Body of pancreas (tissue), 4 donors: ENCODE measurements at places on chromosomes 4 and X.

- H3K36me3 ChIP-seq, result no peaks in the 10 kb centered on the region
- H3K27ac ChIP-seq, result no peak overlapping the region
- H3K4me3 ChIP-seq, result no peak overlapping the region
- DNase-seq, result no peak
- H3K4me1 ChIP-seq, result no peaks in the 10 kb centered on the region
- no peaks in the 10 kb centered on the region for H3K27me3 ChIP-seq
Measured at GRCh38 chr4:114021451-114021850, 42.0 kb upstream of the ARSJ start.

GRCh38 chrX:150980711-150981110, 2.4 kb upstream of the HMGB3 start:
- no peaks in the 10 kb centered on the region for H3K27me3 ChIP-seq
- H3K4me3 ChIP-seq, result no peak overlapping the region
- H3K36me3 ChIP-seq, result no peaks in the 10 kb centered on the region
- H3K27ac ChIP-seq, result no peak overlapping the region

- H3K27me3 ChIP-seq, result no peaks in the 10 kb centered on the region
- H3K36me3 ChIP-seq, result no peaks in the 10 kb centered on the region
- H3K4me1 ChIP-seq, result peaks cover under 1% of the 10 kb centered on the region
- no peak for DNase-seq
- H3K4me3 ChIP-seq, result no peak overlapping the region
Measured at GRCh38 chr4:165867961-165868360, 5.1 kb upstream of the TLL1 start.

GRCh38 chr4:118281611-118282442, 71.0 kb downstream of the PRSS12 start:
- H3K4me1 ChIP-seq, result peaks cover 46% of the 10 kb centered on the region
- DNase-seq, result peak; percentile 31
- H3K36me3 ChIP-seq, result no peaks in the 10 kb centered on the region
- H3K27ac ChIP-seq, result peak overlapping the region; percentile 97
- H3K27me3 ChIP-seq, result no peaks in the 10 kb centered on the region

- peak overlapping the region; percentile 50 for H3K4me3 ChIP-seq
- H3K27ac ChIP-seq, result peak overlapping the region; percentile 94
- DNase-seq, result peak; percentile 39
- H3K36me3 ChIP-seq, result no peaks in the 10 kb centered on the region
- peaks cover 47% of the 10 kb centered on the region for H3K4me1 ChIP-seq
Measured at GRCh38 chr4:145098675-145099037, 545 bp downstream of the ABCE1 start.

DNA sequence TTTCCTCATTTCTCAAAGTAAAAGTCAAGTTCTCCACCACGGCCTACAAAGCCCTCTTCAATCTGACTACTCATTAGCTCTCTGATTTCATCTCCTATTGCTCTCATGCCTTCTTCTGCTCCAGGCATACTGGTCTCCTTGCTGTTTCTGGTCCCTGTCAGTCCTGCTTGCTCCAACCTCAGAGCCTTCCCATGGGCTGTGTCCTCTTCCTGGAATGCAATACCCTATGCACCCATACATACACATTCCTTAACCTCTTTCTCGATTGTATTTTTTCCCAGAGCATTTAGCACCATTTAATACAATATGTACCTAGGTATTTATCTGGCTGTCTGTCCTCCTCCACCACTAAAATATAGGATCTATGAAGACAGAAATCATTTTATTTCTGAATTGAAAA, 385.2 kb downstream of the GASK1B start:
- H3K4me1 ChIP-seq, result no peaks in the 10 kb centered on the region
- H3K27me3 ChIP-seq, result no peaks in the 10 kb centered on the region
- no peak overlapping the region for H3K4me3 ChIP-seq
- no peak for DNase-seq
- H3K36me3 ChIP-seq, result no peaks in the 10 kb centered on the region
- no peak overlapping the region for H3K27ac ChIP-seq

DNA sequence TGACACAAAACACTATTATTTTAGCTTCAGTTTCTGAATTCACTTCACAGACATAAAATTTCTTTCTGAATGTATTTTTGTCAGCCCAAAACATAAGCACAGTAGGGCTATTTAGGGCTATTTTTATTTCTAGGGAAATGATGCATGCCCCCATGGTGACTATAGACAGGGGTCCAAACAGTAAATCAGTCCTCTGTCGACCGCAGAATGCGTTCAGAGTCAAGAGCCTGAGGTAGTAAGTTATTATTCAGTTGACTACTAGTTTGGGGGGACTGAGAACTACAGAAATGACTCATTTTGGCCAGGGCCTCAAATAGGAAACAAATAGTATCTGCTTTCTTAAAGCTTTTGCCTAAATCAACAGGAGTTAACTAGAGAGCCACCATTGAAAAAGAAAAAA, 414.4 kb downstream of the AFF2 start:
- no peak overlapping the region for H3K4me3 ChIP-seq
- no peaks in the 10 kb centered on the region for H3K36me3 ChIP-seq
- no peak for DNase-seq
- H3K4me1 ChIP-seq, result no peaks in the 10 kb centered on the region
- no peak overlapping the region for H3K27ac ChIP-seq
- H3K27me3 ChIP-seq, result no peaks in the 10 kb centered on the region

- H3K27ac ChIP-seq, result no peak overlapping the region
- no peaks in the 10 kb centered on the region for H3K36me3 ChIP-seq
- H3K4me3 ChIP-seq, result no peak overlapping the region
Measured at GRCh38 chrX:7054219-7055216, 93.0 kb upstream of the STS start.

DNA sequence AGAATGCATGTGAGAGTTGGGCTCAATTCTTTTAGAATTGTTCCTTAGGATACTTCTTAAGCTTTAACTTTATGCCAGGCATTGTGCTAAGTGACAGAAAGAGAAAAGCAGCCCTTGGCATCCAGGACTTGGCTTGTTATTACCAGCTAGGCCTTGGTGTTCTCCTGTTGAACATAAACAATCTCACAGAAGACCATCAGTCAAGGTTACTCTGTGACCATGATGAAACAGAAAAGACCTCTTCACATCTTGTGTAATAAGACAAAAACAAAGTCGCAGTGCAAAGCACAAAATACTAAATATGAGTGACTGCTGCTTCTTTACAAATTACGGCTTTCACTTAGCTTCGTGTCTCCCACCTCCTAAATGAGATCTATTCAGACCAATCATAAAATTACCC, 71.6 kb downstream of the CHIC2 start:
- H3K4me1 ChIP-seq, result no peaks in the 10 kb centered on the region
- no peaks in the 10 kb centered on the region for H3K36me3 ChIP-seq
- no peak overlapping the region for H3K27ac ChIP-seq
- no peak overlapping the region for H3K4me3 ChIP-seq
- DNase-seq, result no peak

GRCh38 chr4:41241919-41242318, 14.8 kb upstream of the UCHL1 start:
- no peak for DNase-seq
- H3K4me1 ChIP-seq, result no peaks in the 10 kb centered on the region
- H3K4me3 ChIP-seq, result no peak overlapping the region
- no peak overlapping the region for H3K27ac ChIP-seq
